NCI-H187 (cell line): ENCODE measurements at places on chromosomes 4 and X.

DNA sequence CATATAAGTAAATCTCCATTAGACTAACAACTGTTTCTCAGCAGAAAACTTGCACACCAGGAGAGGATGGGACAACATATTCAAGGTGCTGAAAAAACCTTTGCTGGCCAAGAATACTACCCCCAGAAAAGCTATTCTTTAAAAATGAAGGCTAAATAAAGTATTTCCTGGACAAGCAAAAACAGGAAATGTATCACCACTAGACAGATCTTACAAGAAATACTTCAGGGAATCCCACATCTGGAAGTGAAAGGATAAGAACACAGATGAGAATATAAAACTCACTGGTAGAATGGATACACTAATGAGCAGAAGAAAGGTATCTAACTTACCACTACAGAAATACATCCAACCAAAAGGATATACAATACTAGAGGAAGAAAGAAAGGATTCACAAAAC is 27.0 kb upstream of the ADH1C start:
- DNase-seq = no peak

GRCh38 chrX:133776072-133776471 is 209.3 kb downstream of the GPC3 start:
- no peak for DNase-seq

- DNase-seq = no peak
These were observed 14.2 kb downstream of the DCTD start for GRCh38 chr4:182903013-182903412.

DNA sequence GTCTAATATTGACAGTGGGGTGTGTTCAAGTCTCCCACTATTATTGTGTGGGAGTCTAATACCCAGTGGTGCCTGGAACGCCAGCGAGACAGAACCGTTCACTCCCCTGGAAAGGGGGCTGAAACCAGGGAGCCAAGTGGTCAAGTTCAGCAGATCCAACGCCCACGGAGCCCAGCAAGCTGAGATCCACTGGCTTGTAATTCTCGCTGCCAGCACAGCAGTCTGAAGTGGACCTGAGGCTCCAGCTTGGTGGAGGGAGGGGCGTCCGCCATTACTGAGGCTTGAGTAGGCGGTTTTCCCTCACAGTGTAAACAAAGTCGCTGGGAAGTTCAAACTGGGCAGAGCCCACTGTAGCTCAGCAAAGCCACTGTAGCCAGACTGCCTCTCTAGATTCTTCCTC is 407.3 kb downstream of the DMD start:
- DNase-seq = no peak

GRCh38 chr4:183413234-183414200 is 30.9 kb upstream of the CDKN2AIP start:
- DNase-seq = no peak
